ENCODE measurements at places on chromosomes 12 and 14. TPM values are rescaled to one million over a fixed set of nuclear protein-coding genes. Genes with fewer than 3 reads are reported as not detected.

The VPS33A gene
- total RNA-seq: 22.1 TPM

The C12orf54 gene
- not detected for total RNA-seq

The PPP4R3A gene
- total RNA-seq: 83.2 TPM

The NTN4 gene
- 711 TPM for total RNA-seq

The ANAPC7 gene
- total RNA-seq: 71.9 TPM

The PTGES3 gene
- 54.1 TPM for total RNA-seq

The KERA gene
- not detected for total RNA-seq

The MSI1 gene
- not detected for total RNA-seq

The KLRC2 gene
- not detected for total RNA-seq

The TAS2R42 gene
- total RNA-seq: not detected

The RTL1 gene
- not detected for total RNA-seq

The CAPZA3 gene
- not detected for total RNA-seq

The HOXC9 gene
- total RNA-seq: 0.68 TPM

The HOXC4 gene
- not detected for total RNA-seq

The TOMM20L gene
- total RNA-seq: not detected

The ZFHX2 gene
- 0.23 TPM for total RNA-seq

The TAS2R13 gene
- 1.0 TPM for total RNA-seq

The TRPV4 gene
- 1.4 TPM for total RNA-seq

The LRTM2 gene
- total RNA-seq: not detected

The TGM1 gene
- total RNA-seq: 0.17 TPM

The SERPINA10 gene
- total RNA-seq: not detected

The PTHLH gene
- not detected for total RNA-seq

The ACSM4 gene
- not detected for total RNA-seq

The SPIC gene
- total RNA-seq: not detected

The PTCSC3 gene
- total RNA-seq: not detected

The FAM90A1 gene
- total RNA-seq: not detected

The PLXNC1 gene
- 0.23 TPM for total RNA-seq

The SERPINA9 gene
- not detected for total RNA-seq

The MYF5 gene
- total RNA-seq: not detected

The SRSF5 gene
- 195 TPM for total RNA-seq

The ADCY4 gene
- total RNA-seq: 138 TPM

The OR4L1 gene
- total RNA-seq: not detected
